ENCODE measurements at places on chromosomes 4 and X. TPM values are rescaled to one million over a fixed set of nuclear protein-coding genes. Genes with fewer than 3 reads are reported as not detected.

DNA sequence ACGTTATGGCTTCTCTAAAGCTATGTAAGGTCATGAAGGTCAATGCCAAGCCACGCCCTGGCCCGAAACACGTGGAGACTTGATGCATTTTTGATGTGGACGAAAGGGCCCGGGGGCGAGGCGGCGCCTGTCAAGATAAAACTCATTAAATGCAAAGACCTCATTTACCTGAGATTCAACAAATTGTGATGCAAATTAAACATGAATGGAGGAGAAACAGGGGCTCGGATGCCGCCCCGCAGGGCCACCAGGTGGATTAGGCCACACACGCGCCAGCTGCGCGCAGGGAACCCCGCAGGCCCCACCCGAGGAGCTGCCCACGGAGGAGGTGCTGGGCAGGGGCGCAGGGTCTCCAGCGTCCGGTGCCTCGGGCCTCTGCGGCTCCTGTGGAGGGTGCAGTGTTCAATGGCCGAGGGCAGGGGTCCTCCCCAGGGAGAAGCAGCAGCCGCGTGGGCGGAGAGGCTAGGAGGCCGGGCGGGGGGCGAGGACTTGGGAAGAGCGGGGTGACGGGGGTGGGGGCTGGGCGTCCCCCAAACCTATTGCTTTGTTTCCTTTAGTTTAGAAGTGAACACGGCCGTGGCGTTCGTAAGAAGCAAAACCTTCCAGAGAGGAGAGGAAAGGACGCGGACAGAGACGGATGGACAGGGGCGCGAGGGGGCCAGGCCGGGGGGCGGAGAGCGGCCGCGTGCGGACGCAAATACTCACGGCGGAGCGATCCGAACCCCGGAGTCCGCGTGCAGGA lies 40.4 kb downstream of the CPLX1 start:
- no peak for DNase-seq

- no peak for DNase-seq
These were observed 27.4 kb upstream of the CLDN24 start for GRCh38 chr4:183349673-183350072.

DNA sequence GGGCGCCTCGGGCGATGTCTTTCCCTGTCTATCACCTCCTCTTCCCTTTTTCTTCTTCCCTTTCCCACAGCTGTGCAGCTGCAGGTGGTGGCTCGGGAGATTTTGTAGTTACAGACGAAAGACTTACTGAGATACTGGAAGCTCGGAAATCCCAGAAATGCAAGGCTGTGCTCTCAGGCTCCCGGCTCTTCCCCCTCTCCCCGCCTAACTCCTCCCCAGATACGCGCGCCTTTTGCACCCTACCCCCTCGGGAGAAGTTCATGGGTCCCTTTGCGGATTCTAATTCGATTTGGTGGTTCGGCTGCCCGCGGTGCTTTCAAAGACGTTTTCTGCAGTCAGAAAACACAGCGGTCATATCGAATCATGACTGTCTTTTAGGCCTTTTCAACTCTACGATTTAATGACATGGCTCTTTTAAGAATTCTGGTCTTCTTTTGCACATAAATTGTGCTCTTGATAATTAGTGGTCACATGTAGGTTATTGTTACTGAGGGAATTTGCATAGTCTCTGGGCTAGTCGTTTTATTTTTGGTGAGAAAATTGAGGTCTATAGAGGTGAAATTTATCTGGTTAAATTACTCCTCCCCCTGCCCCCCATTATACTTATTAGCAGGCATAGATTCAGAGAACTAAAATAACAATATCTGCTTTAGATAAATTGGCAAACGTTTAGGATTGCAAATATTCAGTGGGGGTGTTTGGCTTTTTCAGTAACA lies 1.6 kb downstream of the SEPTIN11 start:
- DNase-seq, result no peak

GRCh38 chr4:106289737-106290136 lies 26.3 kb downstream of the TBCK start:
- DNase-seq, result no peak

GRCh38 chr4:61734409-61734808 lies 534.3 kb downstream of the ADGRL3 start:
- DNase-seq, result no peak

DNA sequence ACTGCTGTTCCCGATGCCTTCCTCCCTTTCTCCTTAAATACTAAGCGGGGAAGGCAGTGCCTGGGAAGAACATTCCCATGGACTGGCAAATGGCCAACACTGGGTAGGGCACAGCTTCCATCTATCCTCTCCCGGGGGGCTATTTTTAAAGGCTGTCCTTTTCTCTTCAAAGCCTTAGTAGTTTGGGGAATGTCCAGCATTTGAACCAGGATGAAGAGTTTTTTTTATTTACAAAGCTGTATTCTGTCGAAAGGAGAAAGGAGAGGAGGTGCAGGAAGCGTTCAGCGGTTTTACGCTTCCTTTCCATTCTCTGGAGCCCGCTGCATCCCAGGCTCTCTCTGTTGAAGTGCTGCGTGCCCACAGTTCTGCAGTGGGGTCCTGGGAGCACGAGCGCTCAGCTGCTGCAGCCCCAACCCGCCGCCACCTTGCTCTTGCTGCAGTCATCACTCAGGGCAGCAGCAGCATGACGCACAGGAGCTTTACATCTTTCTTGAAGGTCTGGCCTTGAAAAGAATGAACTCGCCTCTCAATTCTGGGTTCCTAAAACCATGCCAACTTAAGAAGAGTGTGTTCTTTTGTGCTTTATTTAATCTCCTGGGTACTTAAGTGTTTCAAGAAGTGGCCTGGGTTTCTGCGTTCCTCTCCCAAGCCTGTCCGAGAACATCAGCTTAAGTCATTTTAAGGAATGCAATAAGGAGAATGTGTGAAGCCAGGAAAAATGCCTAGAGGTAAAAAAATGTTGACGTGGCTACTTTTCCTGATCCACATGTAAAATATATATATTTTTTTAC lies 427.2 kb downstream of the MAPK10 start:
- DNase-seq, result no peak

DNA sequence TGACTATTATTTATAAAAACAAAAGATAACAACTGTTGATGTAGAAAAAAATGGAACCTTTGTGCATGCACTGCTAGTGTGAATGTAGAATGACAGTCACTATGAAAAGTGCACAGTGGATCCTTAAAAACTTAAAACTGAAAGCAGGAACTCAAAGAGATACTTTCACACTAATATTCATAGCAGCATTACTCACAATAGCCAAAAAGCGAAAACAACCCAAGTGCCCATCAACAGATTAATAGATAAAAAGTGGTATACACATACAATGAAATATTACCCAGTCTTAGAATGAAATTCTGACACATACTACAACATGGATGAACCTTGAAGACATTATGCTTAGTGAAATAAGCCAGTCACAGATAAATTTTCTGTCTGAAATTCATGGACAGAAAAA lies 23.8 kb downstream of the CENPC start:
- no peak for DNase-seq

- DNase-seq, result no peak
These were observed 90.6 kb downstream of the MID1IP1 start for GRCh38 chrX:38891641-38892413.

DNA sequence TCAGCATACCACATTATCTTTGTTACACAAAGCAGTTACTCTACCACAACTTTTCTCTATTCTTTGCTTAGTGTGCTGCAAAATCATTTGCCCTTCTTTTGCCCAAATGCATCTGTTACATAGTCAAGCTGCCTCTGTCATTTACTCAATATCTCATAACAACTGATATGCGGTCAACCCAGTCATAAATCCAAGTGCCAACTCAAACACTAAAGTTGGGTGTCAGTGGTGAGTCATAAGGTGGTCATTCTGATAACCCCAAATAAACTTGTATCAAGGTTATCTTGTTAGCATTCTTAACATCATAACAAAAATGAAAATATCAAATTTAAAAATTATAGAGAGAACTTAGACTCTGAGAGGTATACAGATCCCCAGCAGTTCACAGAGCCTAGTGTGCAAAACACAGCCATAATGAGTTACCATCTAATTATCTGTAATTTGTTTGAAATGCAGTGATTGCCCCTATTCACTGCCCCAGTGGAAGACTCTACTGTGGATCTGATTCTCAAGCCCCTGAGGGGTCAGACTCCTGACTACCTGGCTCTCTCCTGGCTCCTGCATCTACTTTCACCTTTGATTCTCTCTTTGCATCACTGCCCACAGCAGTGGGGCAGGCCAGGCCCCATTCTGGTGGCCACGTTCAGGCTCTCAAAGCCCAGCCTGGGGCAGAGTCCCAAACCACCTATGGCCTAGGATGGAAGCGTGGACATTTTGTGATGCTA lies 29.2 kb downstream of the TBC1D9 start:
- no peak for DNase-seq

DNA sequence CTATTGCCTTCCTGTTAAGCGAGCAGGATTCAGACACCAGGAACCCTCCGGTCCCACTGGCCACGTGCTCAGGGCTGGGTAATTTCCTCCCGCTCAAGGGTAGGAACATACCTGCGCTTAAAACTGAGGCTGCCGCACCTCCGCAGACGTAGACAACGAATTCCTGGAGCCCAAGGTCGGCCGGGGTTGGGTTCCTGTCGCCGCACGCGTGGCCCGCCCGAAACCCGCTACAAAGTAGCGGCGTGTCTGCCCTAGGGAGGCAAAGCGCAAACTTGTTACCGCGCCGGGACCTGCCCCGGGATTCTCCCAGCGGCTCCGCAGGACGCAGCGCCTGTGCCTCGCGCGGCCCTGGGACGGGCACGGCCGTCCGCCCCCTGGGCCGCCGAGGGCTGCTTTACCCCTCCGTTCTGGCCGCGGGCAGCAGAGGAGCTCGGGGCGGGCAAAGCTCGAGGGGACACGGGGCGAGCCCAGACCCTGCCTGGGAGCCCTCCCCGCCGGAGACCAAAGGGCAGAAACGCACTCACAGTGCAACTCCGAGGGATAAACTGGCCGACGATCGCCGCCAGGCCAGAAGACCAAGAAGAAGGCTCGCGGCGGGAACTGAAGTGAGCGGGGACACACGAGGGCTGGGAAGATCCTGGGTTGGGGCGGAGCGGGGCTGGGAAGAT lies at the start of gene ERVMER34-1:
ERVMER34-1 (minus strand) TSS at position 607 of the 668 bp plus-strand sequence. CDS start 5,905 bp downstream, outside the sequence.
- no peak for DNase-seq

- peak; percentile 77 for DNase-seq
These were observed at the start of gene TAPT1 for GRCh38 chr4:16225863-16226815. Gene TAPT1 (minus strand): TSS chr4:16226471. CDS start chr4:16226457, 14 bp downstream.

GRCh38 chr4:18197467-18197866 lies 175.9 kb upstream of the LCORL start:
- no peak for DNase-seq

- DNase-seq, result no peak
These were observed 174.9 kb upstream of the SMARCAD1 start for GRCh38 chr4:94032754-94033153.

DNA sequence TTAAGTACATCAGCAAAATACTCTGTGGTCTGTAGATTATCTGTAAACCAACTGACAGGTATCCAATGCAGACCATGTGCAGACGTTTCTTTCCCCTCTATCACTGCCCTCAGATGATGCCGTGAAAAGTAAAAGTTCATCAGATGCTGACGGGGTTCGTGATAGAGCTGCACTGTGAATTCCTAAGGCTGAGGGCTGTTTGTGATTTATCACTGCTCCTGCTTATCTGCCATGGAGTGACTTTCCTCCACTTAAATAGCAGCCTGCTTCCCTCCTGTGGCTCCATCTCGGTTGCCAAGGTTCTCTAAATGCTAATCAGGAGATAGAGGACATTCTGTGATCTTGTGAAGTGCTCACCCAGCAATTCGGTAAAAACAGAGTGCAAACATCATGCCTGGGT lies 89.3 kb upstream of the SRD5A3 start:
- DNase-seq, result no peak

- no peak for DNase-seq
These were observed 10.3 kb upstream of the LSM6 start for GRCh38 chr4:146165221-146165620.

DNA sequence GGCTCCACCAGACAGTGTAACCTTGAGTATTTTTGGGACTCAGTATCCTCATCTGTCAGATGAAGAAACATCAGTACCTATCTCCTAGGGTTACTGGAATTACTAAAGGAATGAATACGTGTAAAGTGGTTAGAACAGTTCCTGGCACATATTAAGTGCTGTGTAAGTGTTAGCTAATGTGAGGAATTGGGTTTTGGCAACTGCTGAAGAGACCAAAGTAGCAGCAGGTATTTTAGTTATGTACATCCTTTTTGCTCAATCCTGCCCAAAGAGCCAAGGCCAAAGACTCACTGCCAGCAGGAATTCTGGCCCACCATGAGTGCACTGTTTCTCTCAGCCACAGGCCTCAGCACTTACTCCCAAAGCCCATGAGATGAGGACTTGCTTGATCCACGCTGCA lies 16.7 kb upstream of the MCF2 start:
- no peak for DNase-seq

- DNase-seq, result no peak
These were observed 13.6 kb upstream of the PDGFRA start for GRCh38 chr4:54215379-54216077.

DNA sequence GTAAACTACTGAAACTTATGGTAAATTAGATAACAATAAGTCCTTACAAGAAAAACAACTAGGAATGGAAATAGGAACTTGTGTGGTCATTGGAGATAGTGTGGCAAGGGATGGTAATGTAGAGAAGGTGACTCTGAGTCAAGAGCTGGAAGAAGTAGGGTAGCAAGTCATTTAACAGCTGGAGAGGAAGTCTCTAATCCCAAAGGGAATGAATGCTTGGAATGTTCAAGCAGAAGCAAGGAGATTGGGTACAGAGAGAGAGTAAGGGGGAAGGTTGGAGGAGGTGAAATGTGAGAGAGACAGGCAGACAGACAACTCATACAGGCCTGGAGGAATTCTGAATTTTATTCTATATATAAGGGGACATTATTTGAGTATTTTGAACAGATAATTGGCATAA lies 260.6 kb upstream of the MAD2L1 start:
- no peak for DNase-seq

GRCh38 chr4:168440442-168441264 lies 39.6 kb downstream of the DDX60L start:
- no peak for DNase-seq

Gene MAGEA2B
- not detected for total RNA-seq

Gene SPON2
- total RNA-seq, result 5.2 TPM

Gene ATOH1
- total RNA-seq, result not detected

Gene ANOS1
- 0.05 TPM for total RNA-seq

Gene MTMR8
- 8.1 TPM for total RNA-seq

Gene NAA11
- not detected for total RNA-seq

Gene TXK
- total RNA-seq, result 52.4 TPM

Gene NR3C2
- 41.0 TPM for total RNA-seq

Gene SPARCL1
- not detected for total RNA-seq

Gene KDM5C
- total RNA-seq, result 211 TPM

Gene PRKG2
- total RNA-seq, result 0.55 TPM

Gene TCEAL9
- not detected for total RNA-seq

Data from T-helper 17 cell (primary cell).